CD8-positive, alpha-beta memory T cell (primary cell): ENCODE measurements at places on chromosomes 12 and 14. TPM values are rescaled to one million over a fixed set of nuclear protein-coding genes. Genes with fewer than 3 reads are reported as not detected.

DNA sequence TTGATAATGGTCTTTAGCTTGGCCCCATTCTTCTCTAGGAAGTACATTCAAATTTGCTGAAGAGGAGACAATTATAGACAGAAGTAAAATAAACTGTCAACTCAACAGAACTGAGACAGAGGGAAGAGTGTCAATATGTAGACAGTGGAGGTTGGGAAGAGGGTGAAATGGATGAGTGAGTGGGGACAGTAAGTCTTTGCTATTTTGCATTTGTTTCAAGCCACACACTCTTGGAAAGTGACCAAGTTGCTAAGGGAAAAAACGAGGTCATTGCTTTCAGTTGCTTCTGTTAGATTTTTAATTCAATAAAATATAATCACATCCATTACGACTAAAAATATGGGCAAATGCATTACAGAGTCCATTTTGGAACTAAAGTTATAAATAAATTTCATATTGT, 47.8 kb downstream of the BTBD7 start:
- no peak overlapping the region for H3K27ac ChIP-seq
- H3K4me3 ChIP-seq, result no peak overlapping the region
- no peaks in the 10 kb centered on the region for H3K4me1 ChIP-seq

DNA sequence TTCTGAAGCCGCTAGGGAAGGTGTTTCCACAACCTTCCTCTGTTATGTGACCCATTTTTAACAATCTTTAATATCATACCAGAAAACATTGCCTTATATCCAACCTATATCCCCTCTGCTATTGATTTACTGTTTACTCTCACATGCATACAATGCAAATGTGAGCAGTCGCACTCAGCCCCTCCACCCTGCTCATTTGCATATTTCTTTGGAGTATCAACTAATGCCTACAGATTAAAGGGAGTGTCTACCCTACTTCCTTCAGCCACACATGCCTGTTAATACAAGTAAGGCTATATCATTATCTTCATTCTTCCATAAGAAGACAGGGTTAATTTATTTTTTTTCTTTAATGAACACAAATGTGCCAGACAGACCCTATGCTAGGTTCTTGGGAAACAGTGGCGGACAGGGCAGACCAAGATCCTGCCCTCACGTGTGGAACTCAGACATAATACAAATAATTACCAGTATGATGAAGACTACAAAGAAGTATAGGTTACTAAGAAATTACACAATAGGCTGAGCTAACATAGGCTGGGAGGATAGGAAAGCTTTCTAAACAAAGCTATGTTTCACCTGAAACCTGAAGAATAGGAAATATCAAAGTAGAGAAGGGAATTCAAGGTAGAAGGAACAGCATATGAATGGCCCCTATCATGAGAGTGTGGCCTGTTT, 107.3 kb upstream of the MDM1 start:
- H3K27ac ChIP-seq, result no peak overlapping the region
- no peaks in the 10 kb centered on the region for H3K27me3 ChIP-seq
- H3K4me3 ChIP-seq, result no peak overlapping the region
- no peaks in the 10 kb centered on the region for H3K36me3 ChIP-seq
- DNase-seq, result no peak
- H3K4me1 ChIP-seq, result peaks cover 13% of the 10 kb centered on the region

GRCh38 chr12:124655698-124656516, 88.5 kb upstream of the NCOR2 start:
- no peak for DNase-seq
- no peak overlapping the region for H3K27ac ChIP-seq
- no peaks in the 10 kb centered on the region for H3K4me1 ChIP-seq

PPM1H gene
- total RNA-seq, result 0.13 TPM

- peaks cover 78% of the 10 kb centered on the region for H3K4me1 ChIP-seq
- H3K27me3 ChIP-seq, result no peaks in the 10 kb centered on the region
- no peaks in the 10 kb centered on the region for H3K36me3 ChIP-seq
- H3K4me3 ChIP-seq, result peak overlapping the region; percentile 36
Measured at GRCh38 chr12:92403210-92404175, 257.8 kb upstream of the BTG1 start.

MMP17 gene
- total RNA-seq, result not detected
